ENCODE measurements at places on chromosomes 6 and 20. TPM values are rescaled to one million over a fixed set of nuclear protein-coding genes. Genes with fewer than 3 reads are reported as not detected.

DNA sequence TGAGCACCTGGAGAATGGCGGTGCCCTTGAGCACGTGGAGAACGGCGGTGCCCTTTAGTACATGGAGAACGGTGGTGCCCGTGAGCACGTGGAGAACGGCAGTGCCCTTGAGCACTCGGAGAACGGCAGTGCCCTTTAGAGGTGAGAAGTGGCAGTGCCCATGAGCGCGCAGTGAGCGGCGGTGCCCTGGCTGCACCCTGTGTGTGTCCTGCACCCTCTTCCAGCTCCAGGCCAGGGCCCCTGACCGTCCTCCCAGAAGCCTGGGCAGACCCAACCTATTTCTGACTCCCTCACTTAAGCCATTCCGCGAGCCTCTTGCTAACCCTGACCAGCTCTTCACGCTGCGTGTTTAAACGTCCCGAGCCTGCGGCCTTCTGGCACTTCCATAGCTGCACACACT, 151.3 kb downstream of the DLL1 start:
- no peak for DNase-seq
- no peaks in the 10 kb centered on the region for H3K36me3 ChIP-seq
- no peaks in the 10 kb centered on the region for H3K4me1 ChIP-seq
- no peaks in the 10 kb centered on the region for H3K27me3 ChIP-seq
- H3K27ac ChIP-seq: no peak overlapping the region
- H3K4me3 ChIP-seq: no peak overlapping the region

- H3K27me3 ChIP-seq: no peaks in the 10 kb centered on the region
- no peak for DNase-seq
- H3K4me3 ChIP-seq: no peak overlapping the region
- H3K36me3 ChIP-seq: peaks cover 27% of the 10 kb centered on the region
Observed at GRCh38 chr6:152201120-152201519, 393.6 kb downstream of the ESR1 start.

DNA sequence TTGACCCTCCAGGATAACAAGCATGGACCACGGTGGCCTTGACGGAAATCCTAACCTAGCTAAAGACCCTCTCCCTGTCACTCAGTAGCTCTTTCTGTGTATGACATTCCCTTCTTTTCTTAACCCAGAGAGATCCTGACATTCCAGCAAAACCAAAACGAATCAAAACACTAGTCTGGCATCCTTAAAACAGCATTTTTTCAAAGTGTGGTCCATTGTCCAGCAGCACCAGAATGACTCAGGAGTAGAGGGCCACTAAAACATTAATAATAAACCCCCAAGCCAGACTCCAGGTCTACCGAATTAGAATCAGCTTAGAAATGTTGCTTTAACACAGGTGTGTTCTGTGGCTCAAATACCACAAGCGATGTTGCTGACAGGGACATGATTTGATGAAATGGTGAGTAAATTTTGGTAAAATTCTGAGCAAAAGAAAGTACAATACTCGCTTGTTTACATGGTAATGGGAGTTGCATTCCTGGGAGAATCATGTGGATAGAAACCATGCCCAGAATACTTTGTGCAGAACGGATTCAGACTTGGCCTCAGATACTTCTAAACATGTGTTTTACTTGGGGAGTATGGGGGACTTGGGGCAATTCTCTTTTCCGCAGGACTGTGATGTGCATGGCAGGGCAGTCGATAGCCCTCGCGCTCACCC, 174.2 kb upstream of the KCNG1 start:
- no peak overlapping the region for H3K27ac ChIP-seq
- H3K36me3 ChIP-seq: no peaks in the 10 kb centered on the region
- no peak for DNase-seq
- H3K27me3 ChIP-seq: no peaks in the 10 kb centered on the region

DNA sequence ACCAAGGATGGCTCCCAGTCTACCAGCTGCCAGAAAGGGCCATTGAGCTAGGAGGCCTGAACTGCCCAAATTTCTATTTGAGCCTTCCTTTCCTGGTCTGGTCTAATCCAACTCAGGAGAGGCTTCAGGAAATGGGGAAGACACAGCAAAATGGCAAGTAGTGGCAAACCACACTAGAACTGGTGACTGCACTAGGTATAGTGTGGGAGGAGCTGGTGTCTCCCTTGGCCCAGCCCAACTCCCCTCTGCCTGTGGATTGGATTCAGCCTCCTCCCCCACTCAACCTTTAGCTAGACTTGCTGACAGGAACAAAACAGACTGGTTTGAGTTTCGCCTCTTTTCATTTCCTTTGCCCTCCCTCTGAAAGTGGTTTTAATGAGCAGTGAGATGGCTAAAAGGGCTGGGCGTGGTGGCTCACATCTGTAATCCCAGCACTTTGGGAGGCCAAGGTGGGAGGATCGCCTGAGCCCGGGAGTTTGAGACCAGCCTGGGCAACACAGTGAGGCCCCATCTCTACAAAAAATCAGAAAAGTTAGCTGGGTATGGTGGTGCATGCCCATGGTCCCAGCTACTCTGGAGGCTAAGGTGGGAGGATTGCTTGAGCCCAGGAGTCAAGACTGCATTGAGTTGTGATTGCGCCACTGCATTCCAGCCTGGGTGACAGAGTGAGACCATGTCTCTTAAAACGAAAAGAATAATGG, 17.5 kb downstream of the MRPS18A start:
- H3K36me3 ChIP-seq: peaks cover 28% of the 10 kb centered on the region
- DNase-seq: no peak
- no peak overlapping the region for H3K27ac ChIP-seq
- no peak overlapping the region for H3K4me3 ChIP-seq

DNA sequence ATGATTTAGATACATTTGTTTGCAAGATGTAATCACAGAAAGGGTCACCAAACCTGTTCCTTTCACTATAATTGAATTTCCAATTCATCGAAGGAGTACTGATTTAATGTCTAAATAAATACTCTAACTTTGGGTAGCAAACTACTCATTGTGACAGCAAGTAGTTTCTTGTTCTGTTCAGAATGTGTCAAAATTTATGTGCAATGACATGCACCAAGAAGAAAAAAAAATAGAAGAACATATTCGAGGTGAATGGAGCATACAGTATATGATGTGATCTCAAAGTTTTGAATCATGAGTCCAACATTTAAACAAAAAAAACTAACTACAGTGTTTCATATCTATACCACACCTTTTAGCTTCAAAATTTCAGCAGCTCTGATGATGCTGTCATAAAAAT, 583.6 kb upstream of the MMS22L start:
- no peaks in the 10 kb centered on the region for H3K27me3 ChIP-seq
- no peaks in the 10 kb centered on the region for H3K36me3 ChIP-seq
- H3K27ac ChIP-seq: no peak overlapping the region
- no peak overlapping the region for H3K4me3 ChIP-seq

GRCh38 chr6:139375226-139376016, 973 bp upstream of the CITED2 start:
- no peaks in the 10 kb centered on the region for H3K27me3 ChIP-seq
- H3K4me1 ChIP-seq: peaks cover 26% of the 10 kb centered on the region
- H3K4me3 ChIP-seq: peak overlapping the region; percentile 98
- peak; percentile 95 for DNase-seq
- peak overlapping the region; percentile 82 for H3K27ac ChIP-seq

DNA sequence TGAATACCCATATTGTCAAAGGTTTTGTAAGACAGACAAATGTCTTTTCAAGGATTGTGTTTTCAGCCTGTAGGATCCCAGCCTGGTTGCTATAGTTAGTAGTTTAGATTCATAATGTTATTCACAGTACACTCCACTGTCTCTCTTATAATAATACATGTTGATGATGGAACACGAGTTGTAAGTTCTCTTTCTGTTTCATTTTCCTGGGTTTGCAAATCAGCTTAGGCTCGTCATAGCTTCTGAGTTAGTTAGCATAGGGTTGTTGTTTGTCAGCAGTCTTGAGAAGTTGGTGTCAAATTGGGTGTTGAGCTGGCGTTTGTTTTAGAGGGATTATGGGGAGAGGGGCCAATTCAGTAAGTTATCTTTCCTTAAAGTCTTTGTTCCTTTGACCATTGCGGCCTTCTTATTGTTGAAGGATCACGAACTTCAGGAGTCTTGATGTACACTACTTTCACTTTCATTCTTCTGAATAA, 45.8 kb downstream of the QKI start:
- H3K27me3 ChIP-seq: no peaks in the 10 kb centered on the region
- no peaks in the 10 kb centered on the region for H3K36me3 ChIP-seq
- DNase-seq: peak; percentile 70

GRCh38 chr6:77324866-77325265, 138.4 kb downstream of the HTR1B start:
- H3K4me1 ChIP-seq: no peaks in the 10 kb centered on the region
- no peaks in the 10 kb centered on the region for H3K36me3 ChIP-seq
- H3K27ac ChIP-seq: no peak overlapping the region
- DNase-seq: no peak

- H3K36me3 ChIP-seq: no peaks in the 10 kb centered on the region
- no peaks in the 10 kb centered on the region for H3K4me1 ChIP-seq
Observed at GRCh38 chr6:167925026-167925425, 72.4 kb upstream of the KIF25 start.

- no peaks in the 10 kb centered on the region for H3K4me1 ChIP-seq
- H3K27ac ChIP-seq: no peak overlapping the region
- DNase-seq: peak; percentile 17
- H3K4me3 ChIP-seq: no peak overlapping the region
Observed at GRCh38 chr6:132962936-132963868, 148.8 kb downstream of the RPS12 start.

DNA sequence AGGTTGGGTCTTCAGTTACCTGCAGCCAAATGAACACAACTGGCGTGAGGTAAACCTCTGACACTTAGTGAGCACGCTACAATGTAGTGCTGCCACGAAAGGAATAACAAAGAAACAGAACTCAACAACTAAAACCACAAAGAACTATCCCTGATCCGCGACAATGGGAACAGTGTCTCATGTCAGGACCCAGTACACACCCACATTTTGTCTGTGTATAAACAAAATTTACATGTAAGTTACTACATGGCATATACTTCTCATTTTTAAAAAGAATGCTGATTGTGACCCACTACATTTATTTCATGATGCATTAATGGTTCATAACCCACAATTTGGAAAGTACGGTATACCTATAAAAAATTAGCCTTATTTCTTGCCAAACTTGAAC, 14.1 kb downstream of the FKBP1A start:
- no peaks in the 10 kb centered on the region for H3K27me3 ChIP-seq
- H3K4me1 ChIP-seq: peaks cover 78% of the 10 kb centered on the region
- no peak overlapping the region for H3K4me3 ChIP-seq
- no peak overlapping the region for H3K27ac ChIP-seq

DNA sequence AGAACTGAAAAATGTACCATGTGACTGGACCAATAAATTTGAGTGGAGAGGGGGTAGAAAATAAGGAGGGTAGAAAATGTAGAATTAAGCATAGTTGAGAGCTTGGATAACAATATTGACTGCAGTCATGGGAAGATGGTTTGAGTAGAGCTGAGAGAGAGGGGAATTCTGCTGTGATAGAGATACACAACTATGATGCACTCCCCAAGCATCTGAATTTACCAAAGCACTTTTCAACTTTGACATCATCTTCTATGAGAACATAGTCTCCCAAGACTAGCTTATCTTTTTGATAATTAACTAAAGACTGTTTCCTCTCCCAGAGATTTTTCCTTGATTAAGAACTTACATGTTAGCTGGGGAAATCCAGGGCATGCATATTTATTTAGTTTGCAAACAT, 103.1 kb downstream of the TNFRSF21 start:
- H3K36me3 ChIP-seq: no peaks in the 10 kb centered on the region
- H3K4me3 ChIP-seq: no peak overlapping the region

GRCh38 chr20:53556267-53556897, 37.3 kb downstream of the ZNF217 start:
- H3K36me3 ChIP-seq: no peaks in the 10 kb centered on the region
- H3K27me3 ChIP-seq: no peaks in the 10 kb centered on the region

- H3K4me3 ChIP-seq: no peak overlapping the region
- H3K4me1 ChIP-seq: peaks cover 16% of the 10 kb centered on the region
- no peaks in the 10 kb centered on the region for H3K36me3 ChIP-seq
Observed at GRCh38 chr20:57480444-57481160, 44.3 kb downstream of the CTCFL start.

- H3K36me3 ChIP-seq: no peaks in the 10 kb centered on the region
- no peak for DNase-seq
- H3K4me3 ChIP-seq: no peak overlapping the region
- H3K27ac ChIP-seq: no peak overlapping the region
Observed at GRCh38 chr6:138529478-138529877, 30.2 kb upstream of the NHSL1 start.

Gene MRAP2
- not detected for total RNA-seq

Gene GRIK2
- not detected for total RNA-seq

Gene PPP1R10
- total RNA-seq: 231 TPM
